ENCODE measurements at places on chromosomes 12 and 14. TPM values are rescaled to one million over a fixed set of nuclear protein-coding genes. Genes with fewer than 3 reads are reported as not detected.

GRCh38 chr14:60225265-60225664 lies 23.8 kb upstream of the PPM1A start:
- H3K4me3 ChIP-seq, result no peak overlapping the region
- no peak for DNase-seq

GRCh38 chr12:104384141-104384880 lies 72.4 kb upstream of the CHST11 start:
- no peak overlapping the region for H3K27ac ChIP-seq
- no peak overlapping the region for H3K4me3 ChIP-seq
- DNase-seq, result no peak
- H3K4me1 ChIP-seq, result peaks cover 4% of the 10 kb centered on the region
- no peaks in the 10 kb centered on the region for H3K36me3 ChIP-seq

DNA sequence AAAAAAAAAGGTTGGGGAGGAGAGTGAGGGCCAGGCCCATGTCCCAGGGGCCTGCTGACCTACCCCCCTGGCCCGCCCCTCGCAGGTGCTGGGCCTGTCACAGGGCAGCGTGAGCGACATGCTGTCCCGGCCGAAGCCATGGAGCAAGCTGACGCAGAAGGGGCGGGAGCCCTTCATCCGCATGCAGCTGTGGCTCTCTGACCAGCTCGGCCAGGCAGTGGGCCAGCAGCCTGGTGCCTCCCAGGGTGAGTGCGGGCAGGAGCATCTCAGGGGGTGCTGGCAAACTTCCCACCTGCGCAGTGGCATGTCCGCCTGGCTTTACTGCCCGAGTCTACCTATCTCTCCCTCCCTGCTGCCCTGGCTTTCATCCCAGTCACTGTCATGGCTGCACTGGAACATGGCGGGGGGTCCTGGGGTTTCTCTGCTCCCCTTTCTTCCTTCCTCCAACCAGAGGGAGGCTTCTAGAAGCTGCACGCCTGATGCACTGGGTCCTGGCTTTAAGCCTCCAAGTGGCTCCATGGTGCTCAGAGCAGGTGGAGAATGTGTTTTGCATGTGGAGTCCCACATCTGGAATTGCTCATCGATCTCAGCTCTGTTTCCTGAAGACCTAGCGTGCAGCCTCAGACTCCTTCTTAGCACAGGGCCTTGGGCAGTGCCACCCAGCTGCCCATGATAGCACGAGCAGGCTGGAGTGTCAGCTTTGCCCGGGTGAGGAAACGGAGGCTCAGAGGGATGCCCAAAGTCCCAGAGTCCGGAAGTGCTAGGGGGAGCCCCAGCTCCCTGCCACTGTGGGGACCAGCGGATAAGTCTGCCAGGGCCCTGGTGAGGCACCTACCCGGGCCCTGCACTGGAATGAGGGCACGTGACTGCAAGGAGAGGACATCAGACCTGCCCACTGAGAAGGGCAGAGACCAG lies 46.3 kb downstream of the PHETA1 start:
- H3K4me3 ChIP-seq, result no peak overlapping the region
- no peaks in the 10 kb centered on the region for H3K27me3 ChIP-seq
- H3K27ac ChIP-seq, result no peak overlapping the region
- no peaks in the 10 kb centered on the region for H3K4me1 ChIP-seq
- DNase-seq, result peak; percentile 12

DNA sequence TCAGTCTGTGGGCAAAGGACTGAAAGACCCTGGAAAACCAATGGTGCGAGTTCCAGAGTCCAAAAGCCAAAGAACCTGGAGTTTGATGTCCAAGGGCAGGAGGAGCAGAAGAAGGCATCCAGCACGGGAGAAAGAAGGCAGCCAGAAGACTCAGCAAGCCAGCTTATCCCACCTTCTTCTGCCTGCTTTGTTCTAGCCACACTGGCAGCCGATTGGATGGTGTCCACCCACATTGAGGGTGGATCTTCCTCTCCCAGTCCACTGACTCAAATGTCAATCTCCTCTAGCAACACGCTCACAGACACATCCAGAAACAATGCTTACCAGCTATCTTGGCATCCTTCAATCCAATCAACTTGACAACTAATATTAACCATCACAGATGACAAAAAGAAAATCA lies 57.2 kb upstream of the CAPRIN2 start:
- H3K4me3 ChIP-seq, result no peak overlapping the region
- H3K27me3 ChIP-seq, result no peaks in the 10 kb centered on the region
- no peak for DNase-seq

- no peaks in the 10 kb centered on the region for H3K36me3 ChIP-seq
- no peak for DNase-seq
- H3K4me1 ChIP-seq, result no peaks in the 10 kb centered on the region
Measured at GRCh38 chr14:60171690-60172089, 6.5 kb upstream of the DHRS7 start.

- H3K36me3 ChIP-seq, result no peaks in the 10 kb centered on the region
- H3K27ac ChIP-seq, result no peak overlapping the region
- H3K4me1 ChIP-seq, result peaks cover 4% of the 10 kb centered on the region
- DNase-seq, result no peak
- no peak overlapping the region for H3K4me3 ChIP-seq
Measured at GRCh38 chr14:68293404-68293803, 473.8 kb downstream of the RAD51B start.

DNA sequence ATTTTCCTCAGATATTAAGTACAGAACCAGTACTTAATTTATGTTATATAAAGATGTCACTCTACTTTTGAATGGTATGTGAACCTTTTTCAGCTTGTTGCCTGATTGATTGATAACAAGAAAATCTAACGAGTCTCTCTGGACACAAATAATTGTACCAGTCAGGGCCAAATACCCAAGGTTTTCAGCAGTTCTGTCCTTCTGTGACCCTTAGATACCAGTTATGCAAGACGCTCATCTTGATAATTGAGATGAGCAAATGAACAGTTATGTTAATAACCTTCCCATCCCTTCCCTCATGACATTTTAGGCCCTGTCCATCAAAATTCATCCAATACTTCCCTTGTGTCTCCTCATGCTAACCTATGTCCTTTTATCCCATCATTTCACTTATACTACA lies 185.9 kb upstream of the G2E3 start:
- no peaks in the 10 kb centered on the region for H3K27me3 ChIP-seq
- no peak overlapping the region for H3K27ac ChIP-seq
- DNase-seq, result no peak
- H3K36me3 ChIP-seq, result no peaks in the 10 kb centered on the region
- H3K4me3 ChIP-seq, result no peak overlapping the region

- no peak for DNase-seq
- H3K27me3 ChIP-seq, result peaks cover 25% of the 10 kb centered on the region
- no peak overlapping the region for H3K4me3 ChIP-seq
- no peaks in the 10 kb centered on the region for H3K36me3 ChIP-seq
Measured at GRCh38 chr12:117363953-117364486, 2.6 kb upstream of the NOS1 start.

- no peak overlapping the region for H3K27ac ChIP-seq
- no peaks in the 10 kb centered on the region for H3K27me3 ChIP-seq
- DNase-seq, result no peak
- H3K4me3 ChIP-seq, result no peak overlapping the region
Measured at GRCh38 chr12:128947209-128947608, 93.9 kb downstream of the GLT1D1 start.

GRCh38 chr12:26241080-26241479 lies 45.7 kb downstream of the SSPN start:
- no peak for DNase-seq
- H3K27me3 ChIP-seq, result no peaks in the 10 kb centered on the region
- no peak overlapping the region for H3K4me3 ChIP-seq
- no peak overlapping the region for H3K27ac ChIP-seq

GRCh38 chr14:54893151-54893760 lies 9.4 kb downstream of the GCH1 start:
- no peaks in the 10 kb centered on the region for H3K36me3 ChIP-seq
- no peak overlapping the region for H3K4me3 ChIP-seq
- H3K27ac ChIP-seq, result no peak overlapping the region
- H3K4me1 ChIP-seq, result no peaks in the 10 kb centered on the region
- H3K27me3 ChIP-seq, result no peaks in the 10 kb centered on the region

GRCh38 chr12:45008211-45008610 lies 42.7 kb downstream of the DBX2 start:
- H3K36me3 ChIP-seq, result no peaks in the 10 kb centered on the region
- DNase-seq, result no peak

DNA sequence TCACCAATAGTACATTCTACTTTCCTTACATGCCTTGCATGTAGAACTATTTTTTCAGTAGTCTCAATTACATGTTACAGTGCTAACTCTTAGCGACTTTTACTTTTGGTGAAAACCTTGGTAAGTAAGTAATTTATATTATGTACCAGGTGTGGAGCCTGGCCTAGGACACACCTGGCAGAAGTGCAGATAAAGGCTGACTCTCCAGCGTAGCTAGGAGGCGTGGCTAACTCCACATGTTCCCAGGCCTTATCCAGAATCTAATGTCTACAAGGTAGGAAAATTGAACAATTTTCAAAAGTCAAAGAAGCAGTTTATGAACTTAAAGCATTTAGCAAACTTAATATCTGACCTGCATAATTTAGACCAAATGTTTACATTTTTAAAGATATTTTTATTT lies 157.4 kb downstream of the DHRS2 start:
- H3K27ac ChIP-seq, result no peak overlapping the region
- no peaks in the 10 kb centered on the region for H3K27me3 ChIP-seq
- no peaks in the 10 kb centered on the region for H3K4me1 ChIP-seq
- no peak overlapping the region for H3K4me3 ChIP-seq

DNA sequence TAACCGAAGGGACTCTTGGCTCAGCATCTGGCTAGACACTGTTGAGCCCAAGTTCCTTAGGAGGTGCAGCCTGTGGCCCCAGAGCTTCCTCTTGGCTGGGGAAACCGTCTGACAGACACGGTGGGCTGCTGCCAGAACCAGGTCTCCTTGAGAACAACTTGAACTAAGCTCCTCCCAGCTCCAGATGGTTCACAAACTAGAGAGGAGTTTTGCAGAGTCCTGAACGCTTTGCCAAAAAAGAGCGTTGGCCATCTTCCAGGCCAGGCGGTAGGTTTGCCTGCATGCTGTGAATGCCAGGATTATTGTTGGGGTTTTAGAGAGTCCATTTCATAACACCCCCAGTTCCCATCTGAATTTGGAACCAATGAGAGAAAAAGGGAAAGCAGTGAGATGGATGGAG lies 399.8 kb downstream of the RGS6 start:
- no peak for DNase-seq
- H3K27me3 ChIP-seq, result no peaks in the 10 kb centered on the region
- no peak overlapping the region for H3K27ac ChIP-seq
- no peak overlapping the region for H3K4me3 ChIP-seq

DNA sequence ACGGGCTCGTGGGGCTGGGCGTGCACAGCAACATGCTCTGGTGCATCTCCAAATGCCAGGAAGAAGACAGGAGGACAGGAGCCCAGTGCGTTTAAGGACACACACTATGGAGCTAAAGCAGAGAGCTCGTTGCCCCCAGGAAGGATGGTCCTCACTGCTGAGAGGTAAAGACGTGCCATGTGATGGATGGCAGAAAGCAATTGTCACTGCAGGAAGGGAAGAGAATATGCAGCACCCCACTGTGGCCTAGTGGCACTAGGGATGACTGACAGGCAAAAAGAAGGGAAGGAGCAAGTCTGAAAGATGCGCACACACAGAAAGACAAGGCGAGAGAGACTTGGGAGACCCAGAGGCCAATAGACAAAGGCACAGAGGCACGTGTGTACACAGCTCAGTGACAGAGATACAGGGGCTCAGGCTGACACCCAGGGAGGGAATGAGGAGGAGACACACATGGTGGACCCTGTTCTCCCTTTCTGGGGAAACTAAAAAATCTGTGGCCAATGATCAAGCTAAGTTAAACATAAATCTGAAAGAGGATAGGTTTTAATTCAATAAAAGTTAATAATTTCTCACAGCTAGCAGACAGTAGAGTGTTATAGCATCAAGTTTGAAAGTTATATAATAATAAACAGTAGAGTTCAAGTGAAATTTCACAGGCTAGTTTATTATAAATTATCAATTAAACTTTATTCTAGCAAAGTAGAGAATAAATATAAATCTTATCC lies 78.8 kb downstream of the CRACR2A start:
- H3K27me3 ChIP-seq, result no peaks in the 10 kb centered on the region
- DNase-seq, result no peak
- H3K4me1 ChIP-seq, result no peaks in the 10 kb centered on the region
- H3K36me3 ChIP-seq, result peaks cover 4% of the 10 kb centered on the region
- H3K4me3 ChIP-seq, result no peak overlapping the region

DNA sequence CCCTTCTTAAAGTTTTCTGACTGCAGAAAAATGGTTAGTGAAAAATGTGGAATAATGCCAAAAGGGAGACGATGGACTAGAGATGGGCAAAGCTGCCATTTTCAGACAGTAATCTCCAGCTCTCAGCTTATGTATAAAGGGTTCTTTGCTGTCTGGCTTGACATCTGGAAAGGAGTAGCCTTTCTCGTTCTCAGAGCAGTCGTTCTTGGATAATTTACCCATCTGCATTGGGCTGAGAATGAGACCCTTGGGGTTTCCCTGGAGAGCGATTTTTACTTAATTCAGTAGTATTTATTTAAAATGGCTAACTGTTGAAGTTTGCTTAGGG lies 1.2 kb downstream of the NUDT4 start:
- no peaks in the 10 kb centered on the region for H3K27me3 ChIP-seq
- no peaks in the 10 kb centered on the region for H3K36me3 ChIP-seq
- H3K27ac ChIP-seq, result peak overlapping the region; percentile 93
- peak overlapping the region; percentile 100 for H3K4me3 ChIP-seq
- DNase-seq, result no peak

DNA sequence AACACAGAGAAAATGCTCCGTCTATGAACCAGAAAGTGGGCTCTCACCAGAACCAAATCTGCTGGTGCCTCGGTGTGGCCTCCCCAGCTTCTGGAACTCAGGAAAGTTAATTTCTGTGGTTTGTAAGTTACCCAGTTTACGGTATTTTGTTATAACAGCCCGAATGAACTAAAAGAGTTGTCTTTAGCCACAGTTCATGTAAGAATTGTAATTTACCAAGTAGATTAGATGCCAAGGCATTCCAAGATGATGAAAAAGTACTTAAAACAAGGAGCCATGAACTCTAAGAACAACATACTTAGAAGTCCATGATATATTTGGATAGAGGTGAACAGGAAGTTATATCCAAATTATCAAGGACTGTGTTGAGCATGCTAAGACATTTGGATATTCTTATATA lies 259.9 kb upstream of the GARIN6 start:
- H3K4me3 ChIP-seq, result no peak overlapping the region
- no peak overlapping the region for H3K27ac ChIP-seq
- no peaks in the 10 kb centered on the region for H3K27me3 ChIP-seq
- peak; percentile 26 for DNase-seq
- H3K36me3 ChIP-seq, result no peaks in the 10 kb centered on the region

Gene PTMS
- total RNA-seq, result 504 TPM

Gene ASPG
- total RNA-seq, result not detected

Gene KRT3
- 0.43 TPM for total RNA-seq

Gene KRT85
- total RNA-seq, result not detected

Gene NTS
- total RNA-seq, result 1.2 TPM

Gene KRT4
- not detected for total RNA-seq
